ENCODE measurements at places on chromosomes 6 and 20.
A peak's percentile ranks its signal among the peaks of the same experiment; 100 is the strongest.

DNA sequence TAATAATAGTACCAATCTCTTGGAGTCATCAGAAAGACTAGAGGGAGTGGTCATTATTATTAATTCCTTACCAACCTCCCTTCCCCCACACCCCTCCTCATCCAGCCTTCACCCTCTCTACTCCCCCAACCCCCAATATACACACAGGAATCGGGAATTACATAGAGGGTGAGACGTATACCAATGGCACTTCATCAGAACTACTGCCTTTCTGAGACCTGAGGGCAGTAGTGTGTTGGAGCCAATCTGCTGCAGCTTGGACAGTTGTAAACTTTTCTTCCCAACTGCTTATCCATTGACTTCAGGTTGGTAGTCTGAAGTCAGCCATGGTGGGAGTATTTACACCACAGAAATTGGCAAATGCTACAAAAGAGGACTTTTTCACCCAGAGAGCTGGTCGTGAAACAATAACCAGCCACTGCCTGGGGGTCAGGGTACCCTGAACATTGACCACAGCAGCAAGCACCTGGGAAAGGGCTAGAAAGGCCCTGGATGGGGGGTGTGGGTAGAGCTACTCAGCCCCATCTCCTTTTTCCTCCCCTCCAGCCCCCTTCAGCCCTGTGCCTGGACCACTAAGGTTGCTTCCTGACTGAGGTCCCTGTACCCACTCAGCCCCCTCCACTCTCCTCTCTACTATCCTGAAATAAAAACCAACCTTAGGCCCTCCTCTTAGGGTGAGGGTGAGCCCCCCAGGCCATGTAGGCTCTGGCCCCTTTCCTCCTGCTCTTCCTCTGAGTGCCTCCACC is 161.5 kb downstream of the MRPL14 start:
- no peak for DNase-seq

- DNase-seq: no peak
These were observed 80.8 kb upstream of the PHACTR1 start for GRCh38 chr6:12635813-12636212.

DNA sequence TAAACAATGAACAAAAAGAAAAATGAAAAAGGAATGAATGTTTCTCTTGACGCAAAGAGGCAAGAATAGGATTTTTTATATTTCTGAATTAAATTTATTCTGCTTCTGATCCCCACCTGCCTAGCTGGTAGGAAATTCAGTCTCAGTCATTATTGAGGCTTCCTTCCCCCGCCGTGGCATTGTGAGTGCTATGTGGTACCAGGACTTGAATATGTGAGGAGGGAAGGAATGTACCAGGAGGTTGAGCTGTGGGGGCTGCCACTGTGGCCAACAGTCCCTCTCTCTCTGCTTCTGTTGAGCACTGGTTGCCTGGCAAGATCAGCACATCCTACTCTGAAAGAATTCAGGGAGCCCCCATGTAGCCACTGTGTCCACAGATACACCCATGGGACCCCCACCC is 368.1 kb upstream of the JARID2 start:
- no peak for DNase-seq

GRCh38 chr6:119078376-119079282 is at the start of gene FAM184A:
Gene FAM184A, minus strand, starts transcription at chr6:119078664. Its CDS starts 365 bp downstream, at chr6:119078299.
- DNase-seq: peak; percentile 21

- DNase-seq: no peak
These were observed 151.7 kb downstream of the GRIK2 start for GRCh38 chr6:101545191-101545590.

DNA sequence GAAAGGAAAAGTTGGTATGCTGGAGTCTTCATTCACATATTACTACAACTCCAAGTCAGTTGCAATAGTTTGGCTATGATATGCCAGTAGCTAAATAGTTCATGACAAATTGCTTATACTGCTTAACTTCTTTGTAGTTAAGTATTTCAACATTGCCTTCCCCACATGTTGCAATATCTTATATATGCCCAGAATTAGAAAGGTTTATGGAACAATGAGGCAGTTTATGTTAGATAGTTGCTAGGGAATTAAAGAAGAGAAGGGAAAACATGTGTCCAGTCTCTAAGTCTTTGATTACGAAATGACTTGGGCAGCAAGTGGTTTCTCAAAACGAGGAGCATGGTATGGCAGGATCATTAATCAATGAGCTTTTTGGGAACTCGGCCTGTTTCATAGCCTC is 145.8 kb downstream of the PLCB4 start:
- no peak for DNase-seq

DNA sequence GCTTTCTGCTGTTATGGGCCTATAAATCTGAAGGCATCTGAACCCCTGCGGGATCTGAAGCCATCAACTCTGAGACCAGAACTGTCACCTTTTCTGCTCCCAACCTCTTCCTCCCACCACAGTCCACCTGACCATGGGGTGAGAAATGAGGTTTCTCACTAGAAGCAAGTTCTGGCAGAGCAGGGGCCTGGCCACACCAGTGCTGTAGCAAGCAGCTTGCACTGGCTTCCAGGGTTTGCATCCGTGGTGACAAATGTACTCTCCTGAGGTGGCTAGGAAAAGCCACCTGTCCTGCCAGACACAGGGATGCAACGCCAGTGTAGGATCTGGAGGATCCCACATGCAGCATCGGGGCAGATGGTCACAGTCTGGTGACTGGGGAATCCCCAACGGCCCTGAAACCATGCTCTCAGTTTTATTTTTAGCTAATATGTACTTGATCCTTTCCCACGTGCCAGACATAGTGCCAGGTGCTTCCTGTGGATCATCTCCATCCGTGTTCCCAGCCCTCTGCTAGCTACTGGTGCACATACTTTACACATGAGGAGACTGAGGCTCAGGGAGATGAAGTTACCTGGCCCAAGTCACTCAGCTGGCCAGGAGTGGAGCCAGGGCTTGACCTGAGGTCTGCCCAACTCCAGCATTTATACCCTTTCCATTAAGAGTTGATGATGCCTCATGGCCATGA is 122.1 kb upstream of the SPACA1 start:
- DNase-seq: no peak

- DNase-seq: no peak
These were observed 119.7 kb downstream of the EPHA7 start for GRCh38 chr6:93299622-93300021.

DNA sequence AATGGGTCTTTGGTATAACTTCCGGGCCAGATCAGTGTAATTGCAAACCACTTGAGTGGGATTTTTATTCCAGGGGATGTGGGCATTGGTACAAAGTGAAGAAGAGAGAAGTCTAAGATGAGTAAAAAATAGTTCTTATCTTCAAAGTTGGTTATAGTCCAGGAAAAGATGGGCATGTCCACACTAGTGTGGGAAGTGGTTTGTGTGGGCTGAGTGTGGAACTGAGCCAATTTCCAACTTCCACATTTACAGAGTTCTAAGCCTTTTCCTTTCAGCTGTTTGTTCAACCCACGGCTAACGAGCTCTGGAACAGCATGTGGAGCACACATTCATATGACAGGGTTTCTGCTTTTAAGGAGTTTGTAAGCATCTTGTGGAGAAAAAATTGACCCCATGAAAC is 72.3 kb upstream of the IFNGR1 start:
- DNase-seq: no peak

DNA sequence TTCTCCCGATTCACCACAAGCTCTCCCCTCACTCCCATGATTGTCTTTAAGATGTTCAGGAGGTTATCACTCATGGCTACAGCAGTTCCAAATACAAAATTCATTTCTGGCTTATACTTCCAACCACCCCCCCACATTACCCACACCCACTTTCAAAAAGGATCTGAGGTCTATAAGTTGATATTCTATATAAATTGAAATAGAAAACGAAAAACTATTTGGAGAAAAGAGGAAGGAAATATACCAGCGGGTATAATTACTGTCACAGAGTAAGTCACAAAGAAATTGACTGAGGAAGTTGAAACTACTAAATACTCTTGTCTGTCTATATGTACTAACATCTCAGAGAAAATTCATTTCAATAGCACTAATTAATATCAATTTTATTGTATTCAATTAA is 112.7 kb upstream of the TNFAIP3 start:
- DNase-seq: no peak

GRCh38 chr6:169529931-169530751 is 171.7 kb downstream of the WDR27 start:
- DNase-seq: no peak

GRCh38 chr20:45036044-45036755 is 64.7 kb downstream of the KCNS1 start:
- no peak for DNase-seq

- no peak for DNase-seq
These were observed 36.2 kb downstream of the GNAS start for GRCh38 chr20:58888521-58889333.

- no peak for DNase-seq
These were observed 75.1 kb downstream of the SNX9 start for GRCh38 chr6:157898169-157898568.

GRCh38 chr6:100473182-100473581 is 8.5 kb upstream of the SIM1 start:
- DNase-seq: no peak

DNA sequence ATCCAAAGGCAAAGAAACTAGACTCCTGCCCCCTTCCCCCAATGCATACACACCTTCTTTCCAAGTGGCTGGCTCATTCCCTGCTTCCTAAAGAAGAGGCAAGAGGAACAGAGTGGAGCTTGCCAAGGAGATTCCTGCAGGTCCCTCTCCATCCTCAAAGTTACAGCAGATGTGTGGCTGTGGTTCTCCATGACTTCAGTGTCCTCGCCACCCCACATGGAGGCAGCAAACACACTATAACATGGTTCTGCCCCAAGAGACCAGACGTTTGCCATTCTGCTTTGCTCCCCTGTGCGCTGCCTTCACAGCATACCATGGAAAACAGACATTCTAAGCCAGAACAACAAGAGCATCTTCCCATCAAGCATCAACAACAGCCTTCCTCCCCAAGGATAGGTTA is 84.4 kb downstream of the BACH2 start:
- no peak for DNase-seq

DNA sequence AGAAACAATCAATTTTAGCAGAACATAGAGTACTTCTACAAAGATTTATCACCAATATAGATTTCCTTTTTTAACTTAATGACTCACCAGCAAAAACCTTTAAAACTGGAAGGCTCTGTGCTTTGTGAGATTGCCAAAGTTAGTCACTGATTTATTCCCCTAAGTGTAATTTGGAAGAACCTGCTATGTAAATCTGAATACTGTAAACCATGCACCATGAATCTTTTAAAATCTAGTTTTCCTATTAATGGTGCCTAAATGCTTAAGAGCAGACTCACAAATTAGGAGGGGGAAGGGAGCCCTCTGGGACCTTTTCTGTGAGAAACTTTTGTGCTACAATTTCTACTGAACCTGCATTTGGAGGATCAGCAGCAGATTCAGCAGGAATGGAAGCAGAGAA is 57.8 kb upstream of the PNRC1 start:
- no peak for DNase-seq

DNA sequence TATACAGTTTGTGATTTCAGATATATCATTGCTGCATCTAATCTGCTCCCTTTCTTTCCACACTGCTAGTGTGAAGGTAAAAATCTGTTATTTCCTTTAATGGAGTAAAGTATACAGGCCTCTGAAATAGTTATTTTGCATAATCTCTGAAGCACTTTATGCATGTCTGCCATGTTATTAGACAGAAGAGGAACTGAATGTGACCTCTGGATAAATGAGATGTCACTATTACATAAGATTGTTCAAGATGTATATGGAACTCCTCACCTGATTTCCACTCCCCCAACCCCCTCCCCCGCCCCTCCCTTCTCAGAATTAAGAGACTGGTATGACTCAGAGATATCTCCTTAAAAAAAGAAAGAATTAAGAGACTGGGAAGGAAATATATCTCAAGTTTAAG is 26.3 kb downstream of the SERINC1 start:
- no peak for DNase-seq

DNA sequence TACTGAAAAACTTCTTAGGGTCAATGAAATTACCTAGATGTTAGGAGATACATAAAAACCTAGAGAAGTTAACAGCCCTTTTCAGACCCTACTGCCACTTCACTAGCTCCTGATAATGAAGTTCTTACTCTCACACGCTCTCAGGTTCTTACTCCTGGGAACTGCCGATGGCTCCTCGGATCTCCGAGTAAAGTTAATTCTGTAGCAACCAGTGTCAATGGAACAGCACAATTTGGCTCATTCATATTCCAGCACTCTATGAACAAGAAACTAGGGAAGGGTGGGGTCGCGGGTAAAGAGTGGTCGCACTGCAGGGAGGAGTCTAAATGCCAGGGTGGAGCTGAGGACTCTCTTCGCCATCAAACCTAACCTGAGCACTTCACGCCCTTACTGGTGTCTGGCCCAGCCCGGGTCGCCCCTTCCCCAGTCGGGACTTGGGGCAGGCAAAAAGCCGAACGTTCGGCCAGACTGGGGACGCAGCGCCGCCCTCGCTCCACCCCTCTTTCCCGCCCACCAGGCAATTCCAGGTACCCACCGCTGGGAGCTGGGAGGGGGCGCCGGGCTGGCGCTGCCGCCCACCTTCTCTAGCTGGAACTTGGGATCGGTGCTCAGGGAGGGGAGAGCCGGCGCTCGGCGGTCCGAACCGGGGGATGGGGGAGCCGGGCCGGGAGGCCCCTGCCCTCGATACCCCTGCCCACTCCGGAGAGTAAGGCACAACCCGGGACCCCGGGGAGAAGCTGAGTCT is 744 bp downstream of the RAB23 start:
- DNase-seq: peak; percentile 21

- DNase-seq: no peak
These were observed 408.2 kb upstream of the FKBP1C start for GRCh38 chr6:62803094-62803493.

- no peak for DNase-seq
These were observed 12.4 kb downstream of the FRS3 start for GRCh38 chr6:41767112-41767833.

DNA sequence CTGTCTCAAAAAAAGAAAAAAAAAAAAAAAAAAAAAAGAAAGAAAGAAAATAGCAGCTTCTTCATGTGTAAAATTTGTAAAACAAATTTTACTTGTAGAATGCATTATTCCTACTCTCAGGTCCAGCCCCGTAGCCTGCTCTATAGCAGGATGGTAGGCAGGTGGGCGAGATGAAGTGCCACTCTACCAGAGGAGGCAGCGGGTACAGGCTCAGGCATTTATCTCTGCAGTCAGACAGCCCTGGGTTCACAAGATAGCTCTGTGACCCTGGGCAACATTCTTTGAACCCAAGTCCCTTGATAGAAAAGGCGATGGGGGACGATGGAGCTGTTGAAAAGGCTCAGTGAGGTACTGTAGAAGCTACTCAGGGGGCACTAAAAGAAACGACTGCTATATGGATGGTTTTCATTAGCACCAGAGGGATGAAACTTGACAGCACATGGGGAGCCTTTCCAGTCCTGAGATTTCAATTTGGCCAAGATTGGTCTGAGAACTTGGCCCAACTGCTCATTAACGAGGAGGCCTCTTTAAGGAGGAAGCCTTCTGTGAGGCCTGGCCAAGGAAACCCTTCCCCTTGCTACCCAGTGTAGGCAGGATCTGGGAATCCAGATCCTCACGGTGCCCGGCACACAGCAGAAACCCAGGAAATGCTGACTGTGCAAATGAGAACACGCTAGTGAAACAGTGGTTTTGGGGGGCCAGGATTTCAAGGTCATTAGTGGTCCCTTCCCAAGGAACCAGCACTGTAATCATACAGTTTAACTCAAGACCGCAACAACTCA is 63.1 kb downstream of the MYH7B start:
- no peak for DNase-seq

- DNase-seq: no peak
These were observed 1.3 kb upstream of the PGC start for GRCh38 chr6:41748542-41748941.

Data from NCI-H187 (cell line).